ENCODE measurements at places on chromosomes 12 and 14. TPM values are rescaled to one million over a fixed set of nuclear protein-coding genes. Genes with fewer than 3 reads are reported as not detected.

- DNase-seq = peak; percentile 11
Observed at GRCh38 chr12:52581066-52581465, 7.4 kb upstream of the KRT74 start.

DNA sequence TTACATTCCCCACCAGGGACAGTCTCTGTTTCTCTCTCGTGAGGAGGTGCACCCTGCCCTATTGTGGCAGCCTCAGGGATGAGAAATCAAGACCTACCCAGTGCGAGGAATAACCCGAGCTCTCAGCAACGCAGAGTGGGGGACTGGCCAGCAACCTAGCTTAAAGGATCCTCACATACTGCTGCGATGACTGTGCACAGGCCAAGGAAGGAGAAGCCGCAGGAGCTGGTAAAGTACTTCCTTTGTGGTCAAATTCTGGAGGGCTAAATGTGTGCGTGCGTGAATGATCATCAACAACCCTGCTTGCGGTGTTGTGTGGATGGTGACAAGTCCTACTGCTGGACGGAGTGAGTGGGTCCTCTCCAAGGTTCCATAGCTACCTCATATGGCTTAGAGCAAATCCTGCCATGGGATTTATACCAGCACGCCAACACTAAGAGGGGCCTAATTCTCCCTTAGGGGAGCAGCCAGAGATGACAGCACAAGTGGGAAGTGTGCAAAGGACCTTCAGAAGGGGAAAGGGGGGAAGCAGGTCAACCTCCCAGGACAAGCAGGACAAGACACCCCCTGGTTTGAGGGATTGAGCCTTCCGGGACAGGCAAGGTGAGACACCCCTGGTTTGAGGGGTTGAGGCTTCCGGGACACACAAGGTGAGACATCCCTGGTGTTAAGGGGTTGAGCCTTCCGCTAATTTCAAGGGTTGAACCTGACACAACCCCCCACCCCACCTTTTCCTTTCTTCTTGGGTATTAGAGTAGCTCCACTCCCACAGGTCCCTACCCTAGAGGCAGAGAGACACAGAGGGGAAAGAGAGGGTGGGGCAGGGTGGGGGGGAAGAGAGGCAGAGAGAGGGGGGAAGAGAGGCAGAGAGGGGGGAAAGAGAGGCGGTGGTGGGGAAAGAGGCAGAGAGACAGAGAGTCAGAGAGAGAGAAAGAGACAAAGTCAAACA, 58.8 kb upstream of the AP4S1 start:
- DNase-seq = no peak

The ACOT2 gene
- total RNA-seq = 13.4 TPM

The SIRT4 gene
- total RNA-seq = 2.6 TPM

The ZNF219 gene
- 4.3 TPM for total RNA-seq

The ARG2 gene
- total RNA-seq = 1.3 TPM
